ENCODE measurements at places on chromosomes 13 and 19. TPM values are rescaled to one million over a fixed set of nuclear protein-coding genes. Genes with fewer than 3 reads are reported as not detected.

KLF1 gene
- under 0.01 TPM for total RNA-seq

PRTN3 gene
- not detected for total RNA-seq

PINLYP gene
- 7.2 TPM for total RNA-seq

DHDH gene
- 0.17 TPM for total RNA-seq

ZNF793 gene
- total RNA-seq = 5.9 TPM

CLDN10 gene
- not detected for total RNA-seq

DPF1 gene
- total RNA-seq = 0.50 TPM

EPN1 gene
- total RNA-seq = 47.1 TPM

GDF15 gene
- total RNA-seq = 210 TPM

TNFSF13B gene
- total RNA-seq = 5.4 TPM

ZNF417 gene
- total RNA-seq = 14.4 TPM

WDR87 gene
- not detected for total RNA-seq

MEIS3 gene
- 57.8 TPM for total RNA-seq

CYSLTR2 gene
- total RNA-seq = not detected

TJP3 gene
- total RNA-seq = not detected

KLK2 gene
- total RNA-seq = not detected

ZNF99 gene
- not detected for total RNA-seq

KLK1 gene
- not detected for total RNA-seq

FCGBP gene
- total RNA-seq = 0.51 TPM

SEMA6B gene
- under 0.01 TPM for total RNA-seq

CD37 gene
- not detected for total RNA-seq

ATP4A gene
- not detected for total RNA-seq

PRDX2 gene
- 166 TPM for total RNA-seq

SCEL gene
- not detected for total RNA-seq

PLEKHJ1 gene
- 46.0 TPM for total RNA-seq

C19orf73 gene
- total RNA-seq = 0.51 TPM

EFNB2 gene
- total RNA-seq = 13.5 TPM

EGLN2 gene
- 106 TPM for total RNA-seq

Data from fibroblast of lung (primary cell).